ENCODE measurements at places on chromosomes 3 and 15.

- peak; percentile 77 for DNase-seq
Measured at GRCh38 chr3:184448321-184449160, 68.7 kb downstream of the CHRD start.

GRCh38 chr3:180048103-180048502 lies 11.4 kb upstream of the PEX5L start:
- no peak for DNase-seq

GRCh38 chr3:148175214-148175613 lies 522.5 kb upstream of the AGTR1 start:
- no peak for DNase-seq

- no peak for DNase-seq
Measured at GRCh38 chr3:72345237-72345878, 502.9 kb downstream of the SHQ1 start.

DNA sequence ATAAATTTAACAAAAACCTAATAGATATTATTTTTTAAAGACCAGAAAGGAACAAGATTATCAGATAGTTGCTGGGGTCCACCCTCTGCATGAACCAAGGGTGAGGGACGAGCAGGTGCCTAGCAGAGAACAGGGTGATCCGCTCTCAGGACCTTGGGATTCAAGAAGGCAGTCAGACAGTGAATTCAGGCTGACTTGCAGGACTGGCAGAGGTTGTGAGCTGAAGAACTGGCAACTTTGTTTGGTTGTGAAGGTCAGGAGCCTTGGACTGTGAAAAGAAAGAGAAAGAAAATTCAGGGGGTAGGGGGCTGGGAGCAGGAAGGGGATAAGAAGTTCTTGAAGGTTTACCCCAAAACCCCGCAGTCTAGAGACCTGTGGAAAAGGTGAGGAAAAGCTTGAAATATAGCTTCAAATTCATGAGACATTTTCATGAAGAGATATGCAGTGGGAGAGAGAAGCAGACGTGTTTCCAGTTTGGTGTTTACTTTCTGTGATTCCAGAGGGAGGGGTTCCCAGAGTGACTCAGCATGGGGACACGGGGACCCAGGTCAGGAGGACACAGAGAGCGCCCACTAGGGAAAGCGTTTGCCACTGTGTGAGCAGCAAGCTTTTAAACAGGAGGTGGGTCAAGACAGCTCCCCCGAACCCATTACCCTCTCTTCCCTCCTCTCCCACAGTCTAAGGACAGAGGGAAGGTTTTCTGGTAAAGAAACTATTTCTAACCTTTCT lies 217.2 kb upstream of the UMPS start:
- DNase-seq = no peak

GRCh38 chr3:132785292-132785691 lies 63.1 kb upstream of the NPHP3 start:
- no peak for DNase-seq

GRCh38 chr15:63308947-63309346 lies 31.5 kb downstream of the APH1B start:
- no peak for DNase-seq

DNA sequence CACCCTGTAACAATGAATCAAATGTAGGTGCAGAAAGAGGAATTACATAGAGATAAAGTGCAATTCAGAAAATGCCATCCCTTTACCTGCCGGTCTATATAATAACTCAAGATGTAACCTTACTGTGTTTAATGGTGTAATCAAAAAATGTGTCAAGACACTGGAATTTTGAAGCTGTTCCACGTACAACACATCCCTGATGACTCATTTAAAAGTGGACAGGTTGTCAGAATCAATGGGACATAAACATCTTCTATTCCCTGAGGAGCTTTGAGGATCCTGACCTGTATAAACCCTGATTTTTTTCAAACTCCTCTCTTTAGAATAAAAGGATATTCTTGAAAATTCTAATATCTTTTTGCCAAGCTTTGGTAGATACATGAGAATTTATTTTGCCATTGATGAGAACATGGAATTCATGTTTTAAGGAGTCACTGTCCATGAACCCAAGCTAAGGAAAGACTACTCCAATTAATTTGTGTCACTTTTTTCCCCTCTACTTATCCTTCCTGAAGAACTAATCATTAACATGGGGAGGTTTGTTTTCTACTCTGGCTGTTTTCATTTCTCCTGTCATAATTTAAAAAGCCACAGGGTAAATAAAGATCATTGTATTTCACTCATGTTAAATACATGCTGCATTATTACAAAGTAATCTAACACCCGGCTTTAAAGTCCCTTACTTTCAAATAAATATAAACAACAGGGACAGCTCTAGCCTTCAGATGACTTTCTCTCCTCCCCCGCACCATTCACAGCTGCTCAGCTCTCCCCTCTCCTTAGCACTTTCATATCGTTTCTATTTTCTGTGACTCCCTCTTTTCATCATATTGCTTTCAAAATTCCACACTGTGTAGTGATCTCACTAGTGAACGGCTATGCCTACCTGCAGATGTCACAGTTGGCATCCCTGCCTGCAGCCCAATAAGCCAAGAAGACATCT lies 138.3 kb downstream of the TAFA4 start:
- DNase-seq = peak; percentile 0

- DNase-seq = no peak
Measured at GRCh38 chr15:36005542-36005941, 459.6 kb upstream of the DPH6 start.

DNA sequence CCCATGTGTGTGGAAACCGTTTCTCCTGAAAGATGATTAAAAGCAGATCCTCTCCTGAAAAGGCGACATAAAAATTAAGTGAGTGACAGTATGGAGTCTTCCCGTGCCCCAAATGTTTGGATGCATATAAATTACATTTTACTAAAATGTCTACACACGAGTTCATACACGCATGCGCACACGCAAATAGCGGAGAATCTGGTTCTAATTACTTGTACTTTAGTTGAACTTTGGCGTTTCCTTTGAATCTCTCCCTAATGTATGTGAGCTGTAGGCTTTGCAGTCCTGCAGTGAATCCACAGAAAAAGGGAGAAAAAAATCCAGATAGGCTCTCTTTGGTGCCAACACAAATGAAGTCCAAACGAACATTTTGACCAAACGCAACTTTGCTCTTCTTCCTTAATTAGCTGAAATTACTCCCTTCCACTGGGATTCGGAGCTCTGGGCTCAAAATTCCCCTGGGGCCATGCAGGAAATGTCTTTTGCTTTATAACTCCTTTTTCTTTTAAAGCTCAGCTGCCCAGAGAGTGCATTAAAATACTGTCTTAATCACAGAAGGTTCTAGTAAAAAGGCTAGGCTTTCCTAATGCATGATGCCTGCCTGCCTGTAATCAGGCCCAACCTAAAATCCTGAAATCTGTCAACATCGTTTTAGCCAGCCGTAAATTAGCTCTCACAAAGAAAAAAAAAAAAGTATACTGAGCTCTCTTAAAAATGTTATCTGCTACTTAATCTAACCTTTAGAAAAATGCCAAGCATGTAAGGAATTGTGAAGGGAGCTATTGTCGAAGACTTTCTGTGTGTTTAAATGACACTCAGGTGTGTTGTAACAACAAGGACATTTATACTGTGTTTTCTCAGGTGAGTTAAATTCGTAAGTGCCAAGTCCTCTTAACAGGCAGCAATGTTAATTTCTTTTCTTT lies 26.2 kb downstream of the RARB start:
- no peak for DNase-seq

GRCh38 chr15:69818529-69818928 lies 279.2 kb downstream of the TLE3 start:
- no peak for DNase-seq

GRCh38 chr3:20123131-20123652 lies 62.8 kb downstream of the SGO1 start:
- no peak for DNase-seq

DNA sequence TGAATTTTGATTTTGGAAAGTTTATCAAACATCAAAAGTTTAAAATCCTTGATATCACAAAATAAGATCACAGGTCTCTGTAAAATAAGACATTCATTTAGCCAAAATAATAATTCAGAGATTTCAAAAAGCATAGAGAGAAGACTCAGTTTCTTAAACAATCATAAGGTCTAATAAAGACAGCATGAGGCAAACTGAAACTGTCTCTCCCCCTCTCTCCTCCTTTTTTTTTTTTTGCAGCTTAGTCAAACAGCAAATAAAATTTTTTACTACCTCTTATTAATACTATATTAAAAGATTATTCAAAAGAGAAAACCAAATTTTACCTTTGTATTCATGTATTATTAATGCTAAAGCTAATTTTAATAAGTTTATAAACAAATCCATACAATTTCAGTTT lies 57.4 kb downstream of the OSTN start:
- no peak for DNase-seq

GRCh38 chr3:69244039-69244438 lies 121.6 kb upstream of the LMOD3 start:
- no peak for DNase-seq

- no peak for DNase-seq
Measured at GRCh38 chr3:188188911-188189310, 35.0 kb downstream of the LPP start.

- peak; percentile 58 for DNase-seq
Measured at GRCh38 chr3:30688776-30689641, 82.6 kb downstream of the TGFBR2 start.

DNA sequence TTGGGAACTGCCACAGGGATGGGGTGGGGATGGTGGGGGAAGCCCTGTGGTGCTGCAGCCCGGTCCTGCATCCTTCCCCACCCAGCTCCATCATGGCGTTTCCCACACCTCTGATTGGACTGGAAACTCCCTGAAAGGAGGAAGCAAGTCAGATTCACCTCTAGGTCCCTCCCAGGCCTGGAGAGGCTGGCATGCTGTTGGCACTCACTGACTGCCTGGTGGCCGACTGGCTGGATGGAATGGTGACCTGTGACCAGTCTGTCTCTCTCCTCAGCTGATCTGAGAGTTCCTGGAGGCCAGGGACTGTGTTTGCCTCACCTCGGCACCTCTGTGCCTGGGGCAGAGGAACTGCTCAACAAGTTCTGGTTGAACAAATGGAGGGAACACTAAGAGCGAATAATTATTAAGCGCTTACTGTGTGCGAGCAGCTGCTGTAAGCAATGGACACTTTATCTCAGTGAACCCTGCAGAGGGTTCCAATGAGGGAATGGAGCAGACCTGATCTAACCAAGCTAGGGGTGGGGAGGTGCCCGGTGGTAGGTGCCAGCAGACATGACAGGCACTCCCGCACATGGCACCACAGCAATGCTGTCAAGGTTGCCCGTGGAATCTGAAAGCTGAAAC lies 3.5 kb upstream of the HHATL start:
- DNase-seq = no peak

GRCh38 chr15:78626381-78626995 lies 5.7 kb upstream of the CHRNA3 start:
- DNase-seq = no peak

- DNase-seq = no peak
Measured at GRCh38 chr3:69735893-69736292, 3.4 kb upstream of the MITF start.

- no peak for DNase-seq
Measured at GRCh38 chr3:39934696-39935095, 125.3 kb downstream of the MYRIP start.

DNA sequence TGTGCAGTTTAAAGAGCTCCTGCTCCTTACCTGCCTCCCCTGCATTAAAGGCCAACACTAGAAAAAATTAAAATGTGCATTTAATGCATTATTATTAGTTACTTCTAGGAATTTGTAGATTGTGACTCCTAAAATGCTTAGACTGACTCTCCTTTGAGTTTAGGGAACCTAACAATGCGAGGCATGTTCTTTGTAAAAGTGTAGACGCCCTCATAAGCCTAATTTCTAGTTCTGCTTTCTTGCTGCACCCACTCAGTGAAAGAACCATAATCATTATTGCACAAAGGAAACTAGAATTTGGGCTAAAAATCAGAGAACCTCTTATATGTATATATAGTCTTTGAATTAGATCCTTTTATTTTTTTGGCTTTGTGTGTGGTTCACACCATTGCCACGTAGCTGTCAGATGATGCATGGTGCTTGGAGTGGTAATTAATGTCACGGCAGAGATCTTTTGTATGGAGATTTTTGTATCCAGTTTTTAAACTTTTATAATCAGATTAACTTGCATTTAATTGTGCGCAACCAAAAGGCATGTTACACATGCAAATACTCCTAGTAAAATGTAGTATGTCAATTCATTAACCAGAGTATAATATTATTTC lies 710 bp downstream of the ABHD10 start:
- no peak for DNase-seq

DNA sequence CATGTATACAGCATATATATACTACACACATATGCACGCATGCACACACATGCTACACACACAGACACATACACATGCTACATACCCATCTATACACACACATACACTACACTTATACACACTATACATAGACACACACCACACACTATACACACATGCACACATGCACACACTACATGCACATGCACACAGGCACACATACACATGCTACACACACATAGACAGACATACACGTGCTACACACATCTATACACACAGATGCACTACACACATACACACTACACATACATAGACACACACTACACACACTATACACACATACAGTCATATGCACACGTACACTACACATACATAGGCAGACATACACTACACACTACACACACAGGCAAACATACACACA lies 51.2 kb upstream of the PRR20G start:
- DNase-seq = no peak

DNA sequence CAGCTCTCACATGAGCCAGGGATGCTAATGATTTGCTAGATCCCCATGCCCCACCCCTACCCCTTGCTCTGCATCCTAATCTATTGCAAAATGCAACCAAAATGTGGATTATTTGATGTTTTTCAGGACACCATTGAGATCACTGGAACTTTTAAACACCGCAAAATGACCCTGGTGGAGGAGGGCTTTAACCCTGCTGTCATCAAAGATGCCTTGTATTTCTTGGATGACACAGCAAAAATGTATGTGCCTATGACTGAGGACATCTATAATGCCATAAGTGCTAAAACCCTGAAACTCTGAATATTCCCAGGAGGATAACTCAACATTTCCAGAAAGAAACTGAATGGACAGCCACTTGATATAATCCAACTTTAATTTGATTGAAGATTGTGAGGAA lies 29.7 kb downstream of the HDC start:
- no peak for DNase-seq

GRCh38 chr15:65060641-65061397 lies 7.0 kb downstream of the RASL12 start:
- DNase-seq = no peak

- no peak for DNase-seq
Measured at GRCh38 chr3:157086060-157086750, 73.7 kb downstream of the CCNL1 start.

- no peak for DNase-seq
Measured at GRCh38 chr3:123302961-123303360, 101.2 kb downstream of the SEC22A start.

- no peak for DNase-seq
Measured at GRCh38 chr3:312160-312733, 115.7 kb downstream of the CHL1 start.

- DNase-seq = no peak
Measured at GRCh38 chr3:10547413-10547812, 42.0 kb upstream of the ATP2B2 start.

DNA sequence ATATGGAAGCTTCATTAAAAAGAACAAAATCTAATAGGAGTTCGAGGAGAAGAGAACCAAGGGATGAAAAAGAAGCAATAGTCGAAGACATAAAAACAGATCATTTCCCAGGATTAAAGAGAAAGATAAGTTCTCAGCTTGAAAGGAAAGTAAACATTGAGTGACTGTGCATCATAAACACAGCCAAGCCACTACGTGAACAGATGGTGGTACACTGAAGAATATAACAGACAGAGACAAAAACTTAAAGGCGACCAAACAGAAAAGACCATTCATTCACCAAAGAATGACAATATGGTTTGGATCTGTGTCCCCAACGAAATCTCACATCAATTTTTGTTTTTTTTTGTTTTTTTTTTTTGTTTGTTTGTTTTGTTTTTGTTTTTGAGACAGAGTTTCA lies 210.8 kb upstream of the LINGO1 start:
- DNase-seq = no peak

- DNase-seq = peak; percentile 73
Measured at GRCh38 chr3:14143271-14144225, 18.7 kb downstream of the TMEM43 start.
